ENCODE measurements at places on chromosomes 16 and 17.

DNA sequence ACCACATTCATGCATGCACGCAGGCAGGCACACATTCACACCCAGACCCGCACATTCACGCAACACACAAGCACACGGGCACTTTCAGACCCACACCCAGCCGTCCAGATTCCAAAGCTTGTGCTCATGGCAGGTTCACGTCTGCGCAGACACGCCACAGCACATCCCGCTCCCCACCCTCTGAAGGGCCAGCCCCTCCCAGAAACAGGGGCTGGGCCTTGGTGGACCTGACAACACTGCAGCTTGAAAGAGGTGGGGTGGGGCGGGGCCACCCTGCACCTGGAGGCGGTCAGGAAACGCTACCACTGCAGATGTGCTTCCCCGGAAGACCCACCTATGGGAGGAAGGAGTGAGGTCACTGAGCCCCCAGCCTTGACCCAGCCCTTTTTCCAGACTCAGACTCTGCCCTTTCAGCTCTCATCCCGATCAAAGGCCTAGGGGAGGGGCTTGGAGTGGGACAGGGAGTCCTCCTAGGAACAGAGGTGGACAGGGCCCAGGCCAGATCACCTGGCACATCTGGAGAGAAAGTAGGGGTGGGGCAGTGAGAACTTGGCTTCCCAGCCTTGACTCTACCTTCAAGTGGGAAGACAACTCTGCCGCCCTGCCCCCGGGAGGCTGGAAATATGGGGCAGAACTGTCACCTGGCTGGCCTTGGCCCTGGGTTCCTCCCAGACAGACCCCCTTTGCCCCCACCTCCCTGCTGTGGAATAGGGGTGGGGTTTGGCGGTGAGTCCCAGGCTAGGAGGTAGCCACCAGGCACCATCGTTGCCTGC is 11.0 kb downstream of the P3H4 start:
- DNase-seq = no peak

DNA sequence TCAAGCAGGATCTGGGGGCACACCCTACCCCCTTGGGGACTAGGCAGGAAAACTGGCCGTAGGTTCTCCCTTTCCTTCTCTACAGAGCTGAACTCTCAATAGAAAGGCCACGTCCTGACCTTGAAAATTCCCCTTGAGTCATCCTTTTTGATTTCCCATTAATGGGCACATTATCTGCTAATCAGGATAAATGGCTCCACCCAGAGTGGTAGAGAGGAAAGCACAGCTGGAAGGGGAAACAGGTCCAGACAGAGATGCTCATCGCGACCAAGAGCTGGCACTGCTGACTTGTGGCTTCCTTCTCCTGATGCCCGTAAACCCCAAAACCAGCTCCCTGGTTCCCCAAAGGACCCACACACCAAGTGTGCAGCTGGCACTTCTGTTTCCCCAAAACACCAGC is 206.5 kb upstream of the CDH5 start:
- no peak for DNase-seq

GRCh38 chr16:79077346-79077745 is 523.2 kb downstream of the MAF start:
- DNase-seq = no peak

GRCh38 chr17:42321555-42321954 is 33.3 kb downstream of the STAT5A start:
- no peak for DNase-seq

GRCh38 chr17:8056232-8056975 is 17.5 kb downstream of the ALOX15B start:
- DNase-seq = peak; percentile 56

DNA sequence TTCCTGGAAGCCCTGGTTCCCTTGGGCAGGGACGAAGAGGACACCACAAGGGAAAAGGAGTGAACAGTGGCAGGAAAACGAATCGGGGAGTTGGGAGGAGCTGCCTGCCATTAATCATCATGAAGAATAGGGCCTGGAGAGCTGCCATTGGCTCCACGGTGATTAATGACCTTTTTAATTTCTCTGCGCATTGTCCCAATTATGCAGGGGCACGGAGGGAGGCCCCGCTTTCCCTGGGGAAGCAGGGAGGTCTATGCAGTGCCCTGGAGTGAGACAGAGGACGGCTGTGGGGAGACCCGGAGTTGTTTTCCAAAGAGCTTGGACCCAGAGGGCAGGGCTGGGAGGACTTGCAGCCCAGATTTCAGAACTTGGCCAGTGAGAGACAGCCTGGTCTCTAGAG is 338.9 kb upstream of the C16orf82 start:
- DNase-seq = no peak

DNA sequence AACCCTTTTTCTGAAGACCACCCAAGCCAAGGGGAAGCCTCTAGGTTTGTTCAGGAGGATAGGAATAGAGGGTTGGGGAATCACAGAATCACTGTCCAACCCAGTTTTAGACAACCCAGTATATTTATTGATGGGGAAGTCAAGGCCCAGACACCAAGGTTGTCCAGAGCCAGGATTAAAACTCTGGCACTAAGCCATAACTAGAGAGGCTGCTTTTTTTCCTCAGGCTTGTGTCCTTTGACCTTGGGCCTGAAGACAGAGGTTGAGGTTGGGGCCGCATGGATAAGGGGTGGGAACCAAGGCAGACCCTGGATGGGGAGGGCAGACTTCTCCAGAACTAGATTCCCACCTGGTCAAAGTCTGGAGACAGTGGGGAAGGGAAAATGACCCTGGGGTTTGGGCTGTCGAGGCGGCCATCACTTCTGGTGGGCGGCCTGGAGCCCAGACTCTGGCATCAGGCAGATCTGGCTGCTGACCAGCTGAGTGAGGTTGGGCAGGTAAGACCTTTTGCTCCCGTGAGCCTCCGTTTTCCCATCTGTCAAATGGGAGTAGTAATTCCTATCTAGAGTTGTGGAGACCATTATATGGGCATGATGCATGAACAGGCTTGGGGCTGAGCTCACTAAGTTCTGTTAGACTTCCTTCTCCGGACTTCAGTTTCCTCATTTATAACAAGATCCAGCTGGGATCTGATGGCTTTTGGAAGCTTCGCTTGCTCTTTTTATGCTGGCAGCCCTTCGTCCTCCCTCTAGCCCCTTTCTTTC is 17.9 kb downstream of the IGFBP4 start:
- no peak for DNase-seq
